Ammon's horn (tissue), 1 donor: ENCODE measurements at places on chromosomes 7 and 10.
A peak's percentile ranks its signal among the peaks of the same experiment; 100 is the strongest.

DNA sequence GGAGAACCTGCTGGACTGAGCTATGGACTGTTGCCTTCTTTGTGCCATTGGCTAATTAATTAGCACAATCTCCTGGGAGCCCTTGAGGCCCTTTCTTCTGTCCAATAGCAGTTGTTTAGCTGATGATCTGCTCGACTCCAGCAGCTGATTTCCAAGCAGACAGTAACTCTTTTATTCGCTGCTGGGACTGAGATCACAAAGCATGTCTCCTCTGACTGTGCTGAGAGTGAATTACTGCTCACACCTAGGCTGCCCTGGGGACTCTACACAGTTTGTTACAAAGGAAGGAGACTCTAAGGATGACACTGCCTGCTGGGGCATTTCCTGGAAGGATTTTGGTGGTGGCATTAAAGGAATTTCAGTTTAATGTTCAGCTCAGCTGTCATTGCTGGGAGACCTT lies 31.4 kb downstream of the CASP7 start:
- peak; percentile 25 for DNase-seq

- DNase-seq: no peak
Measured at GRCh38 chr7:20394284-20394683, 63.6 kb downstream of the ITGB8 start.

GRCh38 chr7:4612939-4613841 lies 68.9 kb upstream of the FOXK1 start:
- DNase-seq: peak; percentile 40

GRCh38 chr7:127041689-127042452 lies 210.9 kb downstream of the GRM8 start:
- no peak for DNase-seq

GRCh38 chr10:82661701-82662100 lies 786.7 kb downstream of the NRG3 start:
- DNase-seq: no peak

DNA sequence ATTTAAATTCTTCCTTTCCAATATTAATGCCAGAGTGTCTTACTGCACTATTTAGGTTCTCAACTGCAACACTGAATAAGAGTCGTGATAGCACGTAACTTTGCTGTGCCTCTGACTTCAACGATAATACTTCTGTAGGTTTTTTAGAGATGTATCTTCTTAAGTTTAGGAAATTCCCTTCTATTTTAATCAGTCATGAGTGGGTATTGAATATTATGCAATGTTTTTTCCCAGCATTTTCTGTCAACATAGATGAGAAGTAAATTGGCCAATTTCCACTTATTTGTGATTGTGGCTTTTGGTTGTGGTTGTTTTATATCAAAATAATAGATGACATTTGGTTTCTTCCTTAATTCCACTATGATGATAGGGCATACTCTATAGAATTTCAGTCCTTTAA lies 6.7 kb upstream of the STK17A start:
- no peak for DNase-seq

GRCh38 chr7:66326501-66327215 lies 121.5 kb downstream of the TPST1 start:
- no peak for DNase-seq

DNA sequence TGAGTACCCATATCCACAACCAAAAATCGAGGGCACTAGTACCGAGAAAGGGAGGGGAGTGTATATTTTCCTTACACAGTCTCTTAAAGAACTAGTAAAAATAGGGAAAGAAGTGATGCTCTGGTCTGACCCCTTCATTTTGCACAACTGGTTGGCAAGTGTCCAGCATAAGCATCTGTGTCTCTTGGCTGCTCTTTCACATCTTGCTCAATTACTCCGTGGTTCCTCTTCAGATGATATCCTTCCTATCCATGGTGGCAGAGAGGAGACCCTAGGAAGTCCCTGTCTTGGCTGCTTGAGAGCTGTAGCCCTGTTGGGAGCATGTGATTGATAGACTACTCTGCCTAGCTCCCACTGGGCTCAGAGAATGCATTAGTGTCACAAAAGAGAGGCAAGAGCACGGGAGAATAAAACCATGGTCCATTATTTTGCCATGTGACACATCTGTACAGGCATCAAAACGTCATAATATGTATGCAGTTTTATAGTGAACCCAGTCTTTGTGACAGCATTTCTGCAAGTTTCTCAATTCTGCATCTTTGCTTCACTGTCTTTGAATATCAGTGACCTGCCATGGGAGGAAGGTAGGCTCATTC lies 111.8 kb upstream of the ANKRD1 start:
- peak; percentile 49 for DNase-seq

DNA sequence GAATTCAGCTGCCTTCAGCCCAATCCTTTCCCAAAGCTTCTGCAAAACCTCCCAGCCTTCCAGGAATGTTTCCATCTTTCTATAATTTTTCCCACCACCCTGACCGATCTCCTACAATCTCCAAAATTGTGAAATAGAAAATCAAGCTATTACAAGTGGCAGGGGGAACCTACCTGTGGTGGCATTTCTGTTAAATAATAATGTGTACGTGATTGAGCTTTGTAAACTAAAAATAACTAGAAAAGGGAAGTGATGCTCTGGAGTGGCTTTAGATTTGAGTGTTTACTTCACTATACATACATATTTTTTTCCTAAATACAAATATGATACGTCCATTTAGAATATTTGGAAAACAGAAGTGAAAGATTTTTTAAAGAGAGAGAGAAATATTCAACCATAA lies 593.6 kb downstream of the GRM8 start:
- DNase-seq: no peak

DNA sequence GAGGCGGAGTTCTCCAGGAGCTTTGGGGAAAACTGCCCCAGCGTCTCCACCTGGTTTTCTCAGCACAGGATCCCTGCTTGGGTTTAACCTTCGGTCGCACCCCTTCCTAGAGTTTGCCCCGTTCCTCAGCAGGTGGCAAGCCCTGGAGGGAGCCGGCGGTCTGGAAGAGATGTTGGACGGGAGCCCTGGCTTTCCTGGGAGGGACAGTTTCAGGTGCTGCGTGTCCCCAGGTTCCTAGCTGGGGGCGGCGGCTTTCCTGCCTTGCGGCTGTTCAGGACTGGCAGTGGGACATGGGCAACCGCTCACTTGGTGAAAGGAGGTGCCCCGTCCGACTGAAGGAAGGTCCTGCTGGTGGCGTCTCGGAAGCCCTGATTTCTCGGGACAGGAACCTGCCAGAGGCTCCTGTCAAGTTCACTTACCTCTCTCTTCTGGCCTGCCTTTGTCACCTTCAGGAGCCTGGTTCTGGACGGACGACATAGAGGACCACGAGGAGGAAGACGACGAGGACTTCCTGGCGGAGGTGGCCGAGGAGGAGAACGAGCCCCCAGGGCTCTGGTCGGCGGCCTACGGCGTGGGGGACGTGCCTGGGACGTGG lies 14.8 kb downstream of the ZNF316 start:
- peak; percentile 1 for DNase-seq

DNA sequence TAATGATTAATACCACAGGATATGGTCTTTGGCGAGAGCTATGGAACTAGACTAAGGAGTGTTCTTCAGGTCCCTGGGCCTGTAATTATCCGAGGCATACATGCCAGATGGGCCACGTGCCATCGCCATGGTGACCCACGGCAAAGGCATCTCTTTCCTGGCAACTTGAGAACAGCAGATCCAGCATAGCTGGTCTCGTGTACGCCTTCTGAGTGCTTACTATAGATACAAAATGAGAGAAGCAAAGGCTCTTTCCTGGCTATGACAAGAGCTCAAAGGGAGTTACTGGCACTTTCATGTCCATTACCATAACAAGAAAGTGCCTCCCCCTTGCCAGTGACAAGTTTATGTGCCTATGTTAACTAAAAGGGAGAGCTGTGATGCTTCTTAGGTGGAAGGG lies 26.0 kb upstream of the GLI3 start:
- DNase-seq: peak; percentile 61

DNA sequence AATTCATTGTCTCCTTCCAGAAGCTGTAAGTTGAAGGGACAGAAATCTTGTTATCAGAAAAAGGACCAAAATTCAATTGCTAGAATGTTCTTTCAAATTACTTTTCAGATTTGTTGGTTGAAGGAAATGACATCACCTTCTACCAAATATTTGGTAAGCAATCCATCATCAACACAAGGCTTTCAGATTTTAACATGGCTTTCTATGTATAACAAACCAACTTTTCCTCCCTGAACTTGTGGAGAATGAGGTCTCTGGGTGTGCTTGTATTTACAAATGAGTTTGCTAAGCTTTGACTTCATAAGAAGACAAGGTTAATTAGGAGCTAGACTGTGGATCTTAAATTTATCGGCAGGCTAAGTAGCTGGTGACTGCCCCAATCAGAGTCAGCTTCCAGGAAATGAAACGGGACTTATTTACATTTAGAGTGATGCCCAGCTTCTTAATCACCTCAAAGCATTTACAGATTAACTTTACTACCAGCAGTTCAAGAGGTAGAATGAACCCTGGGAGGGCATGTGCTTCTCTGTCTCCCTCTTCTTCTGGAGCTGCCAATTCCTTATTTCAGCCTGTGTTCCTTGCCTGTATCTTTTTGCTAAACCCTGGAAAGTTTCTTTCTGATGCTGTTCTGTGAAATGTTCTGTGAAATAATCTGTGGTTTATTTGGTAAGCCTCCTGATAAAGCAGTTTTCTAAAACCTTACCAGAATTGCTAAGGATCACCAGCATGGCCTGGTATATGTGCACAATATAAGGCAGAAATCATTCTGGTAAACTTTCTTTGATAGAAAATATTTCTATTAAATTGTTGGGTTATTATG lies 248.8 kb upstream of the FZD8 start:
- DNase-seq: no peak

GRCh38 chr10:125407000-125407502 lies 246.7 kb upstream of the CTBP2 start:
- DNase-seq: no peak

- no peak for DNase-seq
Measured at GRCh38 chr10:98340261-98340939, 72.4 kb upstream of the LOXL4 start.

DNA sequence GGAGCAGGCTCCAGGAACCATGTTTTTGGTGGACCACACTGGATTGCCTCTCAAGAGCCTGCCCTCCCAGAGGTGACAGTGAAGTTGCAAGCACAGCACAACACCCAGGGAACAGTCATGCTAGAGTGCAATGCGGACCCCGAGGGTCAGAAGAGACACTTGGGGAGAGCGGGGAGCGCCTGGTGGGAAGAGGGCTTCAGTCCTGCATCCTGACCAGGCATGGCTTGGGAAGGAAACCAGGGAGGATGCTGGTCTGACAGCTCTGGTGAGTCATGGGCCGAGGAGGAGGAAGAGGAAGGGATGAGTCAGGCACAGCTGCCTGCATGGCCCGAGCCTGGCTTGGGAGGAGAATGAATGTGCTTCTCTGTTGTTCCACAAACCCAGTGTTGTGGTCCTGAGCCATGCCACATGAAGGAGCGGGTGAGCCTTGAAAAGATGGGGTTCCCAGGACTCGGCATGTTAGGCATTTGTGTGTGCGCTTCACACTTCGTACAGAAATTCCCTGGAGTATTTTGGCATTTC lies 29.5 kb upstream of the ANKRD2 start:
- peak; percentile 95 for DNase-seq

- DNase-seq: no peak
Measured at GRCh38 chr10:12974491-12975199, 26.9 kb downstream of the CCDC3 start.

- DNase-seq: no peak
Measured at GRCh38 chr7:153675131-153675530, 377.1 kb upstream of the DPP6 start.

DNA sequence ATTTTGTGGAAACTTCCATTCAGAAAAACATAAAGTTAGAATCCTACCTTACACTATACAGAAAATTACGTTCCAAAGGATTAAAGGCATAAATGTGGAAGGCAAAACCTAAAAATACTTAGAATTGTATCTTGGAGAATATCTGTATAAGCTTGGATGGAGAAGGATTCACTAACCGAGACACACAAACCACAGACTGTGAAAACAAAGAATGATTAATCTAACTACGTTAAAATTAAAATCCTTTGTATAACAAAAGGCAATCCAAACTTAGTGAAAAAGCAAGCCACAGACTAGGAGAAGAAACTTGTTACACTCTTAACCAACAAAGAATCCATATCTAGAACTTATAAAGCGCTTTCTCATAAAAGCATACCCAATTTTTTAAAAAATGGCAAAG lies 678.8 kb downstream of the INHBA start:
- DNase-seq: no peak

DNA sequence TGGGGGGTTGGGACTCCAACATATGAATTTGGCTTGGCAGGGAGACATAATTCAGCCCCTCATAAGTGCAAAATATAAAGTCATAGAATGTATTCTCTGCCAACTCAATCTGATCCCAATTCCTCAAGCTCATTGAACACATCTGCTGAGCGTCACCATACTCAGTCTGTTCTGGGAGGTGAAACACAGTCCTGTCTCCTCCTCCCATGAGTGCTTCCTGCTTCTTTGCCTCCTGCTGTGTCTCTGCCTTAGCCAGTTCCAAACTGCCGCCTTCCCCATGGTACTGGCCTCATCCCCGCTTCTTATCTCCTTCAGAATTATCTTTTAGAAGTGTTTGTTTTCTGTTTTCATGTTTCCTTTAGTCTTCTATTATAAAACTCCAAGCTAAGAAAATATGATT lies 365.5 kb downstream of the TNS3 start:
- DNase-seq: no peak

DNA sequence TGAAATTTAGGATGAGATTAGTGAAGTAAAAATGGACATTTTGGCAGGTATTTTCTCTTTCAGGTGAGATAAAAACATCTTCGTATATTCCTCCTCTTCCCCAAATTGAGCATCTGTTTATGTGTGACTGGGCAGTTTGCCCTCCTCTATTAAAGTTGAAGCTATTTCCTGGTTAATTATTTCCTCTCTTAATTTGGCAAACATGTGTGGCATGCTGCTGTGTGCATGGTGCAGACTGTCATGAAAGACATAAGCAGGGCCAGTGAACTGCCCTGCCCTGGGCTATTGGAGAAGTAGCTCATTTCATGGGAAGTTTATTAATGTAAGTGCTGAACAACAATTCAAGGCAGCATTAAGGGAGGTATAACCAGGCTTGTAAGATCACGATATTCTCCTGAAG lies 52.6 kb downstream of the EVX1 start:
- DNase-seq: no peak

- DNase-seq: no peak
Measured at GRCh38 chr7:55065079-55065478, 46.3 kb downstream of the EGFR start.

DNA sequence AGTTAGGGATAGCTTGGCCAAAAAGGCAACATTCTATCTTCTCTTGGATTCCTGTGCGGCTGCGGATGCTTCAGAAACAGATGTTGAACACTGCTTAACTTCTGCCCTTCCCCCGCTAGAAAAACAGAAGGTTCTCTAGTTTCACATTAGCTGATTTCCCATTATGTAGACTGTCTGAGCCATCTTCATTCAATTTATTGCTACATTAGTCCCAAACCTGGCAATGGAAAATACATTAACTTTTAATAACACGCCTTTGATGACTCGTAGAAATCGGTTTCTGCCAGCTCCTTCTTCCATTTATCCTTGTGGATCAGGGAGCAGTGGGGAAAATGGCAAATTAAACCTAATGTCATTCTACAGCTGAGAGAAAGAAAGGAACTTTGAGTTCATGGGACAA lies 119.9 kb downstream of the SLC16A9 start:
- DNase-seq: no peak

DNA sequence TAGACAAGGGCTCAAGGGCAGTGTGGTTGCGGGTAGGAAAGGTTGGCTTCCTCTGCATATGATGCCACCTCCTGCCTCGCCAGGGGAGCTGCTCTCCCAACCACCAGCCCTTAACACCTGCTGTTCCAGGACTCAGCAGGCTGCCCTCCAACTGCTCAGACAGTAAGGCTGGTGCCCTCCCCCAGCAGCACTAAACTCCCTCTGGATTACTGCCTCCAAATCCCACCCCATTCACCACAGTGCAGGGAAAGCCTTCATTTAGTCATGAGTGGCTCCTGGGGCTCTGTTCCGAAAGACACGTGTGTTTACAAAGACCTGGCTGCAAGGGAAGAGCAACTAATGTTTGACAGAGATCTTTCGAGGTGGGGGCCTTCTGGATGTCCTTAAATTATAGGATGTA lies 437.2 kb upstream of the MKI67 start:
- no peak for DNase-seq
